ENCODE measurements at places on chromosomes 2 and 18.
A peak's percentile ranks its signal among the peaks of the same experiment; 100 is the strongest.

GRCh38 chr2:41078341-41078740, 626.5 kb upstream of the SLC8A1 start:
- no peak for DNase-seq

DNA sequence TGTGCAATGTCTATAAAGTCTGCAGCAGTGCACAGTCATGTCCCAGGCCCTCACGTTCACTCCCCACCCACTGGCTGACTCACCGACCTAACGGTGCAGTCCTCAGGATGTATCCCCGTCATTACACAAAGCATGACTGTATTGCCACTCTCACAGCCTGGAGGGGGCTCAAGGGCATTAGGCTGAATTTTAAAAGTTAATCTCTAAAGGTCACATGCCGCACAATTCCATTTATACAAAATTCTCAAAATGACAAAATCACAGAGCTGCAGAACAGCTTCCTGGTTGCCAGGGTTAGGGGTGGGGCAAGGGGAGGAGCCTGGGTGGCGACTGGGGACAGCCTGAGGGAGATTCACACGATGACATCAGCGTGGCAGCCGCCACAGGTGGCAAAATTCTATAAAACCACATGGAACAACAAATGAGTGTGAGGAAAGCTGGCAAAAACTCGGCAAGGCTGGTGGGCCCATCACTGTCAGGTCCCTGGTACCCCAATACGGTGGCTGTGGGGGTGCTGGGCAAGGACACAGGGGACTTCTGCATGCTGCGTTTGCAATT, 97.6 kb downstream of the NDUFA10 start:
- no peak for DNase-seq

- DNase-seq, result peak; percentile 48
These were observed 289.4 kb upstream of the CXCR4 start for GRCh38 chr2:136407117-136407951.

DNA sequence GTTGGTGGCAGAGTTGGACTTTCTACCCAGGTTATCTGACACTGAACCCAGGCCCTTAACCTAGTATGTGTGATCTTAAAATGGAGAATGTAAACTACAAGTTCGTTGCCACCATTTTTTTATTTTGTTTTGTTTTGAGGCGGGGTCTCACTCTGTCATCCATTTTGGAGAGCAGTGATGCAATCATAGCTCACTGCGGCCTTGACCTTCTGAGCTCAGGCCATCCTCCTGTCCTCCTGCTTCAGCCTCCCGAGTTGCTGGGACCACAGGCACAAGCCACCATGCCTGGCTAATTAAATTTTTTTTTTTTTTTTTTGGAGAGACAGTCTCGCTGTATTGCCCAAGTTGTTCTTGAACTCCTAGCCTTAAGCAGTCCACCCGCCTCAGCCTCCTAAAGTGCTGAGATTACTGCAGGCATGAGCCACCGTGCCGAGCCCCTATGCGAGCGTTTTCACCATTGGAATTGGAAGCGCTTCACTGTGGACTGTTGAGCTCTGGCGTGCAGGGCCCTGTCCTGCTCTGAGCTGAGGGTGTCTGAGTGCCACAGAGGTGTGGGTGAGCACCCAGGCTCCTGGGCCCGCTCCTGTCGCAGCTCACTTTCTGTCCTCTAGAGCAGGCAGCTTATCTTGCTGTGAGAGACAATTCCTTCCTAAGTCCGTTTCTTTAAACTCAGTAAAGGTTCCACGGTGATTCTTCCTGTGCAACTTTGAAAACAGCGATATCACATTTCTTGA, 186.9 kb downstream of the LDLRAD4 start:
- no peak for DNase-seq

DNA sequence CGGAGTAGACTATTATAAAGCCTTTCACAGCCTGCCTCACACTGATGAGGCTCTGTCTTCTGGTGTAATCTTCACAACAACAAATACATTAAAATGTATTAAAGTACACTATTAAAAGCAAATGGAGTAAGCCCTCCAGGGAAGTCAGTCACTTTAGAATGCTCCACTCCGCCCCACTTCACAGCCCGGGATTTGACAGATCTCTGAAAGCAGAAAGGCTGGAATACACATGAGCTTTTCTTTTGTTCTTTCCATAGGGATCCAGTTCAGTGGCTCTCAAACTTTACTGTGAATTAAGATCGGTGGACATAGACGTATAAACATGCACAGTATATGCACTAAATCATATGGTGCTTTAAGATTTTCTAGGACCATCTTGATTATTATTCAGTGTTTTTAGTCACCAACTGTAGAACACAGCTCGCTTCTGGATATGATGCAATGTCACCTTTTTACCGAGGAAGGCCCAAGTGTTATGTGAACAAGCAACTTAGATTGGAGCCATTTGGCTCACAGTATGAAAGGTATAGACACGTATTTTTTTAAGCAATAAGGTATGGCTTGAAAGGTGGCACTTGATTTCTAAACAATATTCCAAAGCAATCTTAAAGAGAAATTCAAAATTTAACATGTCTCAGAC, 151.1 kb downstream of the PRKCE start:
- peak; percentile 63 for DNase-seq

Data from eye (tissue), 1 donor.